ENCODE measurements at places on chromosomes 1 and 21. TPM values are rescaled to one million over a fixed set of nuclear protein-coding genes. Genes with fewer than 3 reads are reported as not detected.

TTC39A gene
- total RNA-seq: 33.7 TPM

LCK gene
- total RNA-seq: 0.74 TPM

WDR64 gene
- total RNA-seq: not detected

SPOCD1 gene
- not detected for total RNA-seq

KLHDC7A gene
- total RNA-seq: 0.11 TPM

HSD3B1 gene
- not detected for total RNA-seq

PDE9A gene
- 1.1 TPM for total RNA-seq

PAQR6 gene
- not detected for total RNA-seq

BGLAP gene
- total RNA-seq: not detected

MTARC2 gene
- total RNA-seq: 13.6 TPM

RNU1-3 gene
- not detected for total RNA-seq

S100A5 gene
- total RNA-seq: not detected

MNDA gene
- total RNA-seq: 5.9 TPM

AQP10 gene
- total RNA-seq: not detected

XCL1 gene
- not detected for total RNA-seq

PTCH2 gene
- total RNA-seq: 0.22 TPM
